SJCRH30 (cell line): ENCODE measurements at places on chromosomes 1 and 21.

- DNase-seq = no peak
These were observed 81.6 kb upstream of the LRRC8D start for GRCh38 chr1:89739013-89739843.

DNA sequence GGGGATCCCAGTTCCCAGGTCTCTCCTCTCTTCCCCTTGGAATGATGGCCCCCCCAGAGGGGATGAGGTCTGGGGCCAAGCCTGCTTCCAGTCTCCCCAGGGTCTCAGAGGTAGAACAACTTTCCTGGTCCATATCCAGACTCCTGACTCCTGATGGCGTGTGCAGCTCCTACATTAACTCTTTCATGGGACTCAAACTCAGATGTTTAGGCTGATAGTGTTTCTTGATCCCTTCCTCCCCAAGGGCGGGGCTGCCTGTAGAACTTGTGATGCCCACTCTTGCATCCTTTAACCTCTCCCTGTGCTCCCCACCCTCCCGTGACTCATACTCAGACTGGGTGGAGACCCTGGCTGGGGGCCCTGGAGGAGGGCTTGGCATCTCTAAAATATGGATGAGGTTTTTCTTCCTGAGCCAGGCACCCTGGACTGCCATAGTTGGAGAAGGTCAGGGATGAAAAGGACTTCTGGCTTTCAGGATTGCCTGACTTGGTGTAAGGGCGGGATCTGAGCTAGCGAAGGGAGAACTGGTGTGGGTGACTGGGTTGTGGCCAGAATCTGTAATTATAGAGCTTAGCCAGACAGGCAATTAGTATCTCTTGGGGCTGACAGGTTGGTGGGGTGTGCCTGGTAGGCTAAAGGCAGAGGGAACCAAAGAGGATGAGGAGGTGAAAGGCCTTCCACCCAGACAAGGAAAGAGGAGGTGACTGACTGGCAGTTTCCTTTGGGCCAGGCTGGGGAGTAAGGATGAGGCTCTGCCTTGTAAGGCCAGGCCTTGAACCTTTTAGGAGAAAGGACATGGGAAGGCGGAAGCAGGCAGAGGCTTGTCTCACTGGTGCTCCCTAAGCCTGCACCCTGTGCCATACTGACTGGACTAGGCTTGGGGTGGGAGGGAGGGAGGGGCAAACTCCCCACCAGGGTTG is 1.5 kb downstream of the ATP8B2 start:
- DNase-seq = no peak

GRCh38 chr1:33312413-33312749 is 8.5 kb downstream of the A3GALT2 start:
- DNase-seq = no peak

DNA sequence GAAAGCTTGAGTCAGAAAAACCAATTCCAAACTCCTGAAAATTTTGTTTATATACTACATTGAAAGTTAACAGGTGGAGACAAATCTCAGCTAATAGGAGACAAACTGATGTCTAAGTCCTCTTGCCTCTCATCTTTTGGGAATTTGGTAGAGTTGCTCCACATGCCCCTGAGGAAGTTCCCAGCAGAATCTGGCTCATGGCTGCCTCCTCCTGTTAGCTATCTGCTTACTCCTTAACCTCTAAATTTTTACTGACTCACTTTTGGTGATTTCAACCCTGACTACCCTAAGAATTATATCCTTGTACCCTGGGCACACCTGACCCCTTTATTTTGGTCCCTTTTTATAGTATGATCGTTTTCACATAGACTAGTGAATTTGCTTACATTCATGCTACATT is 633.7 kb upstream of the USP24 start:
- DNase-seq = peak; percentile 12

GRCh38 chr1:74498901-74499300 is 13.5 kb downstream of the LRRC53 start:
- no peak for DNase-seq

DNA sequence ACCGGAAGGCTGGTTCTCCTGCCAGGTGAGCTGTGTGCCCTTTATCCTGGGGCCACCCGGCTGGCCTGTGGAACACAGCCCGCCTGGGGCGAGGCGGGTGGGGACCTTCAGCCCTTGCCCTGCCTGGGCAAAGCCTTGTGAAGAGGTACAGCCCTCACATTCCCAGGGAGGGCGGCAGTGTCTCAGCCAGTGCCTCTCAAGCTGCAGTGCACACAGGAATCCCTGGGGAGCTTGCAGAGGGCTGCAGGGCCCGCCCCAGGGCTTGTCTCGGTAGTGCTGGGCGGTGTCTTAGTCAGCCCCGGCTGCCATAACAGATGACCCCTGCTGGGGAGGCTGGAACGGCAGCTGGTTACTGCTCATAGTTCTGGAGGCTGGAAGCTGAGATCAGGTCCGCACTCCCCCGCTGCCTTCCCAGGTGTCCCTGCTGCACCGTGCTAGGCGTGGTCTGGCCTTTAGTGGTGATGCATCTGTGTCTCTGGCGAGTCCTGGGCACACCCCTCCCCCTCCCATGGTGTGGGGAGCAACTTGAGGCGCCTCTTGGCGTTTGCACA is 12.6 kb downstream of the DFFB start:
- peak; percentile 22 for DNase-seq

- DNase-seq = no peak
These were observed 122.0 kb upstream of the GREM2 start for GRCh38 chr1:240734001-240734400.
